ENCODE measurements at places on chromosomes 11 and 22.
A peak's percentile ranks its signal among the peaks of the same experiment; 100 is the strongest.

- no peak for DNase-seq
Measured at GRCh38 chr11:46916286-46917108, 1.9 kb downstream of the LRP4 start.

DNA sequence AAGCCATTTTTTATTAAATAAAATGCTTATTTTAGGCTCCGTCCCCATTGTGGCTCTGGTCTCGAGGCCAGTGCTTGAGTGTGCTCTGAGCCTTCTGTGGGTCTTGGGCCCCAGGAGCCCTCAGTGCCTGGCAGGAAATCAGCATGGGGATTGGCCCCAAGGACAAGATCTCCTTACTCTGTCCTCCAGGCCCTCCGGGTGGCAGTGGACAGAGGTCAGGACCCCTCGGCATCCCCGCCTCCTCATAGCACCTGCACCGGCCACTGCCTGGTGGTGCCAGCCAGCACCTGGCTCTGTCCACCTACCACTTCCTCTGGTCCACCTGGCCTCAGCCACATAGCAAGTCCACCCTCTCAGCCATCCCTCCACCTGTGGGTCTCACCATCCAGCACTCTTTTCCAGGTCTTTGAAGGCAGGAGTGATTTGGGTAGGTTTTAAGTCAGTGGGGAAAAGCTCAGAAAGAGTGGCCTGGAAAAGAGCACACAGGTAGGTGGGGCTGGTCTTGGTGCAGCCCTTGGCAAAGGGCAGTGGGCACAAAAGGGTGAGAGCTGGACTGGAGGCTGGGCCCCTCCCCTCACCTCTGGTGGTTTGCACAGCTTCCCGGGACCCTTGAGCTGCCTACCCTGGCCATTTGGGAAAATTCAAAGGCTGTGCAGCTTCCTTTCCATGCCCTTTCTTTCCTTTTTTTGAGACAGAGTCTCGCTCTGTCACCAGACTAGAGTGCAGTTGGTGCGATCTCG is 3.5 kb downstream of the CLDN5 start:
- no peak for DNase-seq

DNA sequence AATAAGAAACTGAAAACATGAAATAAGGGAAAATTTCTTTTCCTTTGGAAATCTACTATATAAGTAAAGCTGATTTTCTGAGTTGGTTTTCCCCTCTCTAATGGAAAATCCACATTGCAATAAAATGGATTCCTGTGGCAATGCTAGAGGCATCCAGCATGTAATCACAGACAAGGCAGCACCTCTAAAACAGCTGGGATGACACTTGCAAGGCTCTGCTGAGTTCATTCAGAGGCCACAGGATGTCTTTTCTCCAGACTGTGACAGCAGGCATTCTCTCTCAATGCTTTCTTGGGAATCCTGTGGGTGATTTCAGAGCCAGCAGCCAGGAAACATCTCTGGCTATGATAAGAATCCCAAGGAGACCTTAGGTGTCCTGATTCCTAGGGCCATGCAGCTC is 201.3 kb upstream of the BLID start:
- DNase-seq = no peak

- no peak for DNase-seq
Measured at GRCh38 chr11:12211331-12212065, 101.1 kb downstream of the MICAL2 start.

DNA sequence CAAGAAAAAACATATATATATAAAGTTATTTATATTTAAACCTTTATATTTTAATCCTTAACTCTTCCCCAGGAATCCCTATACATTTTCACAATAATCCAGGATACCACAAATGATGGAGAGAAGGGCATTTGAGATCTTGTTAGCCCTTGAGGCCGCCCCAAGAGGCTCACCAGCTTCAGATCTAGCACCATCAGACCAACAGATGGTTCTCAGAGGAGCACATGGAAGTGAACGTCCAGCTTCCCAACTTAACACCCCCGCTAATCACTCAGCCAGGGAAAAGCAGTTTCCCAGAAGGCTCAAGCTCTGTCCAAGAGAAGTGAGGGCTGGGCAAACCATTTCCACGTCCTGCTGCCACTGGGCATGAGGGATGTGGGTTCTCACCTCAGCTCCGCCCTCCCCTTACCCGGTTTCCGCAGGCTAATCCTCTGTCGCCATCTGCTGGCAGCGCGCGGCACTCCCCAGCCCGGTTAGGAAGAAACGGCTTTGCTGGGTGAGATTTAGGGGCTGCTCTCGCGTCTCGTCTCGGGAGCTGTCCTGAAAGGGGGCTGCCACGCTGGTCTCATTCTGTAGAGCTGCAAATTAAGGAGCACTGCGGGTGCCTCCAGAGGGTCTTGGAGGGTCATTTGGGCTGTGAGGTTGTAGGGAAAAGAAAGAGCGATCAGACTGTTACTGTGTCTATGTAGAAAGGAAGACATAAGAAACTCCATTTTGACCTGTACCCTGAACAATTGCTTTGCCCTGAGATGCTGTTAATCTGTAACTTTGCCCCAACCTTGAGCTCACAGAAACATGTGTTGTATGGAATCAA is 6.8 kb upstream of the FAM111A start:
- peak; percentile 76 for DNase-seq

GRCh38 chr11:9577556-9577955 is 4.1 kb downstream of the WEE1 start:
- no peak for DNase-seq

DNA sequence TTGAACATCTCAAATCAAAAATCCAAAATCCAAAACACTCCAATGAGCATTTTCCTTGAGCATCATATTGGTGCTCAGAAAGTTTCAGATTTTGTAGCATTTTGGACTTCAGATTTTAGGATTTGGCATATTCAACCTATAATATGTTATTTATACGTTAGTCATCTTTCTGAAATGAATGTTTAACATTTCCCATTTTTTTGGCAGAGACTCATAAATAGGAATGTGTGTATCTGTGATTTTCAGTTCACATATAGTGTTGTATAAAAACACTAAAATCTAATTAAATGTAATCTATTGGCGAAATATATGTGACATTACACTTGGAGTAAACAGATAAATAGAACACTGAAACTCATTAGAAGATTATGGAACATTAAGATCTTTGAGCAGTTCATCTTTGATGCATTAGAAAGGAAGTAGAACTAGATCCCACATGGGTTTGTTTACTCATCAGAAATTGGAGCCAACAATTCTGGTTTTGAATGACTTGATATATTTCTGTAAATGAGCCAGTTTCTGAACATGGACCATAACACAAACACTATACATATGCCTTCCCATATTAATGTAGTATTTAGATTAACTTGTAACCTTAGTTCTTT is 153.1 kb downstream of the UVRAG start:
- DNase-seq = no peak

- no peak for DNase-seq
Measured at GRCh38 chr11:36492724-36493304, 17.3 kb downstream of the TRAF6 start.

GRCh38 chr11:47345890-47346563 is 6.5 kb downstream of the MYBPC3 start:
- DNase-seq = no peak

- no peak for DNase-seq
Measured at GRCh38 chr22:22702237-22703202, 58.1 kb downstream of the GGTLC2 start.

GRCh38 chr11:74989260-74989638 is 516 bp downstream of the NEU3 start:
- DNase-seq = no peak

DNA sequence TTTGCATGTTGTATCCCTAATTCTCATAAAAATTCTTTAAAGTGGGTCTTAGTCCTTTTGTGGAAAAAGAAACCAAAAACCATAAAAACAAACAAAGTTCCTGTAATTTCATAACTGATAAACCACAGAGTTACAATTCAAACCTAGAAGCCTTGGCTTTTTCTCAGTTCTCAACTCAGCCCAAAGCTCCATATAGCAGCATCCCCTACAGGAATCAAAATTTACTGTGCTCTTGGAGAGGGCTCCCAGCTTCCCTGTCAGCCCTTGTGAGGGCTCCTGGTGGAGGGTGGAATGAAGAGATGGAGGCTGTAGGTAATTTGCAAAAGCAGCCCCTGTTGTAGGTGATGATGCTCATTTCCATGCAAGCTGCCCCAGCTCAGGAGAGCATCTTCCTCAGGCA is 506.1 kb upstream of the KIRREL3 start:
- DNase-seq = no peak

DNA sequence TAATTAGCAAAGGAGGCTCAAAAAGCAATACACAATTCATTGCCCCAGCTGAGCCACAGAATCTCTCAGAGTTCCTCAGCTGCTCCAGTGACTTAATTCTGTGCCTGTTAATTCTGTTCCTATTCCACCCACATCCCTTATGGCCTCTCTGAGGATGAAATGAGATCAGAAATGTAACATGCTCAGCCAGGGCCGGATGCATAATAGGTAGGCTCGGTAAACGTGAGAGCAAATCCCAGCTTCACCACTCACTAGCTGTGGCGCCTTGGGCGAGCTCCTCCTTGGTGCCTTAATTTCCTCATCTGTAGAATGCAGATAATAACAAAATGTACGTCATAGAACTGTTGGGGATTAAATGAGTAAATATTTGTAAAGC is 42.8 kb upstream of the DKK3 start:
- no peak for DNase-seq

GRCh38 chr11:35107861-35108260 is 31.1 kb upstream of the CD44 start:
- DNase-seq = no peak

- DNase-seq = no peak
Measured at GRCh38 chr22:19757140-19757984, 3.2 kb upstream of the TBX1 start.

GRCh38 chr22:37503850-37504249 is 15.4 kb downstream of the CARD10 start:
- DNase-seq = no peak

GRCh38 chr22:42179616-42180015 is 49.0 kb upstream of the CYP2D6 start:
- DNase-seq = no peak

GRCh38 chr11:64139049-64139448 is 26.9 kb downstream of the MACROD1 start:
- DNase-seq = no peak

GRCh38 chr11:96197801-96198701 is 144.9 kb downstream of the MAML2 start:
- no peak for DNase-seq

DNA sequence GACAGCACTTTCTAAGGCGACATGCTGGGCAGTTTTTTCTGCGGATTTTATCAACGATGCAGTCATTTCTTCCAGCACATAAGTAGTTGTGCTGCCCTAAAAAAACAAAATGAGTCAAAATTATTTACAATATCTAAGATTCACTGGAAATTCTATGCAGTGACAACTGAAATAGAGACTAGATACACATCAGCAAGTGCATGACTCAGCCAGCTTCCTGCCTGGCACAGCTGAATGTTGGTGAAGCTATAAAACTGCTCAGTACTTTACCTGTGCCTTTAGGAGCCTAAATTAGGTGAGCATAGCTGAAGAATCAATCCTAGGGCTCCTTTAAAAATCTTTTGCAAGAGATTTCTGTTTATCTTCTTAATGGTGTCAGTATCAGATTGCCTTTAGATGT is 37.8 kb downstream of the PGR start:
- no peak for DNase-seq

DNA sequence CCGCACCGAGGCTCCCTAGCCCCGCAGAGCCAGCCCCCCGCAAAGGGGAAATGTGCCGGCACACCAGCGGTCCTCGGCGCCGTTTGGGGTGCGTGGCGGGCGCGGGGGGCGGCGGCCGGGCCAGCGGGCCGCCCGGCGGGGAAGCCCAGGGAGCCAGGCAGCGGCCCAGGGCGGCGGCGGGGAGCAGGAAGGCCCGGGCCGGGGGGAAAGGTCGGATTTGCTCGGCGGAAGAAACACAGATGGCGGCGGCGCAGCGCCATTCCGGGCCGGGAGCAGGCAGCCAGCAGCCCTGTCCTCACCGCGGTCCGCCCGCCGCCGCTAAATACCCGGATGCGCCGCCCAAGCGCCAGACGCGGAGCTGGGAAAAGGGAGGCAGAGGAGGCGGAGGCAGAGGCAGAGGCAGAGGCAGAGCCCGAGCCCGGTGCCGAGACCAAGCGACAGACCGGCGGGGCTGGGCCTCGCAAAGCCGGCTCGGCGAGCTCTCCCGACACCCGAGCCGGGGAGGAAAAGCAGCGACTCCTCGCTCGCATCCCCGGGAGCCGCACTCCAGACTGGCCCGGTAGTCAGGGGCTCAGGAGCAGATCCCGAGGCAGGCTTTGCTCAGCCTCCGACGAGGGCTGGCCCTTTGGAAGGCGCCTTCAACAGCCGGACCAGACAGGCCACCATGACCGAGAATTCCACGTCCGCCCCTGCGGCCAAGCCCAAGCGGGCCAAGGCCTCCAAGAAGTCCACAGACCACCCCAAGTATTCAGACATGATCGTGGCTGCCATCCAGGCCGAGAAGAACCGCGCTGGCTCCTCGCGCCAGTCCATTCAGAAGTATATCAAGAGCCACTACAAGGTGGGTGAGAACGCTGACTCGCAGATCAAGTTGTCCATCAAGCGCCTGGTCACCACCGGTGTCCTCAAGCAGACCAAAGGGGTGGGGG is 2.6 kb upstream of the GCAT start:
- peak; percentile 71 for DNase-seq

GRCh38 chr22:34847072-34847471 is 218.9 kb upstream of the ISX start:
- DNase-seq = no peak

DNA sequence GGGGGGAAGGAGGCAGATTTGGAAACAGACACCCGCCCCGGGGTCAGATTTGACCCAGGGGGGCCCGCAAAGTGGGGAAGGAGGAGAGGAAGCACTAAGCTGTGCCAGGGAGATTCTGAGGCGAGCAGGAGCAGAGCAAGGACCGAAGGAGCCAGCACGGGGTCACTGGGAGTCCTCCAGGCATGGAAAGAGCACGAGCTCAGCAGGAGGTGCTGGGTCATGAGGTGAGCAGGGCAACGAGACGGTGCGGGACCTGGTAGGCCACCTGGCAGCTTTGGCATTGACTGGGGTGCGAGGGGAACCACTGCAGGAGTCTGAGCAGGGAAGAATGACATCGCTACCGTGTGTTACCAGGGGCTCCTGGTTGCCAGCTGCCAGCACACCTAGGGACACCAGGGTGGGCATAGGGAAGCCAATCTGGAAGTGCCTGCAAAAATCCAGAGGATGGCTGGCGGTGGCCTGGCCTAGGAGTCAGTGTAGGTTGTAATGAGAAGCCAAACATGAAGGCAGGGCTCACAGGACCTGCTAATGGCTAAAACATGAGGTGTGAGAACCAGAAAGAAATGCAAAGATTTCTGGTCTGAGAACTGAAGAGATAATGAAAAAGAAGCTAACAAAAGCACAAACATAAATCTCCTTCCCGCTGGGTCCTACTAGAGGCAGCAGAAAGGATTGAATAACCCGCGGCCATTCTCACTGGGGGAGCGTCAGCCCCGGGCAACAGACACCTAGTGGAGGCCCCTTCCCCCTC is 63.5 kb downstream of the MICAL3 start:
- no peak for DNase-seq
